Stimulated activated CD4-positive, alpha-beta T cell treated with anti-CD3 and anti-CD28 coated beads, TNF-alpha, amount 100 ng/mL, for 24 hours (primary cell): ENCODE measurements at places on chromosomes 12 and 14.

DNA sequence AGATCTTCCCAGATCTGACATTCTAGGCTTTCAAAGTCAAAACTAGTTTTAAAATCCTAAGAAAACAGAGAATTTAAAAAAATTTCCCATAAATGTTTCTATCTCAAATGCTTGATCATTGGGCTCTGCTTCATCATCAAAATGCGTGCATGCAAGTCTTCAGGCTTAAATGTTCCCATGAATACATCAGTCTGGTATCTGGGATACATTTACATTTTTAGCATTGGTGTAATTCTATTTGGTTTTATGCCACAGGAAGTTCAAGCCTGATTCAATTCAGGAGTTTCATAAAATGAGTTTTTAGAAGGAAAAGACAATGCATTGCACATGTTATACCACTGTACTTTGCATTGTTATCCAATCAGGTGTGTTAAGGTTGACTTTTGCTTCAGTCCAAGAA, 336.4 kb downstream of the PCNX1 start:
- DNase-seq: no peak

DNA sequence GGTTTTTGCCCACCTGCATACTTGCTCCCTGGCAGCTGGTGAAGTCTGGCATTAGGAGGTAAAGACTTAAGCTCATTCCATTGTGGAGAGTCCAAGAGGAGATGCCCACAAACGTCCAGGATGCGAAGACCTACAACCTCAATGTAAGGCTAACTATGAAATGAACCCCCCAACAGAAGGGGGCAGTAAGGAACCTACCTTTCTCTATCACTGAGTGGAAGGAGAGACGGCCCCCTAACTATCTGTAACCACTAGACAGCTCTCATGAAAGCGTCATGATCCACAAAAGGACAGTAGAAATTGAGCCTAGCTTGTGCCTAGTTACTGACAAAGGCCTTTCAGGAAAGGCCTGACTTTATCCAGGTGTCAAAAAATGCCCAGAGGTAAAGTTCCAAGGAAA, 55.3 kb downstream of the ZFYVE21 start:
- no peak for DNase-seq

DNA sequence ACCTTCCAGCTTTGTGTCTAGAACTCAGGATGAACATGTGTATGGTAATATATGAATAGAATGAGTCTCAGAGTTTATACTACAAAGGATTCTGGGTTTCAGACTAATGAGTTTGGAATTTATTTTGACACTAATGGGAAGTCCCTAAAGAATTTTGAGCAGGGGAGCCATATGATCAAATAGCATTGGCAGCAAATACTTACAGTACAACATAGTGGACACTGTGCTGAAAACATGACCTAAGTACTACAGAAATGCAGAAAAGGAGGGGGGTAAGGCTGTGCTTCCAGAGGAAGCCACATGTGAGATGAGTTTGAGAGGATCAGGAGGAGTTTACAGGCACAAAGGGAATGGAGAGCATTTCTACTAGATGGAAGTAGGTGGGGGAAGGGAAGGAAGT, 225.8 kb downstream of the C12orf42 start:
- DNase-seq: no peak

- no peak for DNase-seq
These were observed 52.0 kb upstream of the PPP2R5C start for GRCh38 chr14:101709533-101709881.

GRCh38 chr12:108213871-108214445, 84.9 kb downstream of the WSCD2 start:
- no peak for DNase-seq

GRCh38 chr14:61965030-61965745, 203.0 kb downstream of the SNAPC1 start:
- no peak for DNase-seq

DNA sequence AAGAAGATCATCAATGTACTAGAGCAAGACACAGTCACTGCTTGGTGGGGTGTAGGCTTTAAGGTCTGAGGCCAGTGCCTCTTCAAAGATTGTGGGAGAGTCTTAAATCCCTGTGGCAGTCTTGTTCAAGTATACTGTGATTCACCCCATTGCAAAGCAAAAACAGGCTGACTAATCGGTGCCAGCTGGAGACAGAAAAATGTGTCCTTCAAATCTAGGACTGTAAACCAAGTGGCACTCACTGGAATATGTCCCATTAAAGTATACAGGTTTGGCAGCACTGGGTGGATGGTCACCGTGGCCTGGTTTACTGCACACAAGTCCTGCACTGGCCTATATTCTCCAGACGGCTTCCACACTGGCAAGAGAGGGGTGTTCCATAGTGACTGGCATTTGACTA, 1315.3 kb downstream of the TMEM121 start:
- DNase-seq: no peak

GRCh38 chr14:65548878-65549277, 136.3 kb downstream of the FUT8 start:
- DNase-seq: no peak

DNA sequence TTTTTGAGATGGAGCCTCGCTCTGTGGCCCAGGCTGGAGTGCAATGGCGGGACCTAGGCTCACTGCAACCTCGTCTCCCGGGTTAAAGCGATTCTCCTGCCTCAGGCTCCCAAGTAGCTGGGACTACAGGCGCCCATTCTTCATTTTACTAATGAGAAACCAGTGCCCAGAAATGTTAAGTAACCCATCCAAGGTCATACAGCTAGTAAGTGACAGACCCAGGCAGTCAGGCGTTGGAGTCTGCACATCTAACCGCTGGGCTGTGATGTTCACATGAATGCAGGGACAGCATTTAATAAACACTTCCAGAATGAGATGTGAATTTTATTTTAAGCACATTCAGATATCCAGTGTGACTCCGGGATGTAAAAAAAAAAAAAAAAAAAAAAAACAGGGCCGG, 1.3 kb upstream of the TRIP11 start:
- DNase-seq: no peak

DNA sequence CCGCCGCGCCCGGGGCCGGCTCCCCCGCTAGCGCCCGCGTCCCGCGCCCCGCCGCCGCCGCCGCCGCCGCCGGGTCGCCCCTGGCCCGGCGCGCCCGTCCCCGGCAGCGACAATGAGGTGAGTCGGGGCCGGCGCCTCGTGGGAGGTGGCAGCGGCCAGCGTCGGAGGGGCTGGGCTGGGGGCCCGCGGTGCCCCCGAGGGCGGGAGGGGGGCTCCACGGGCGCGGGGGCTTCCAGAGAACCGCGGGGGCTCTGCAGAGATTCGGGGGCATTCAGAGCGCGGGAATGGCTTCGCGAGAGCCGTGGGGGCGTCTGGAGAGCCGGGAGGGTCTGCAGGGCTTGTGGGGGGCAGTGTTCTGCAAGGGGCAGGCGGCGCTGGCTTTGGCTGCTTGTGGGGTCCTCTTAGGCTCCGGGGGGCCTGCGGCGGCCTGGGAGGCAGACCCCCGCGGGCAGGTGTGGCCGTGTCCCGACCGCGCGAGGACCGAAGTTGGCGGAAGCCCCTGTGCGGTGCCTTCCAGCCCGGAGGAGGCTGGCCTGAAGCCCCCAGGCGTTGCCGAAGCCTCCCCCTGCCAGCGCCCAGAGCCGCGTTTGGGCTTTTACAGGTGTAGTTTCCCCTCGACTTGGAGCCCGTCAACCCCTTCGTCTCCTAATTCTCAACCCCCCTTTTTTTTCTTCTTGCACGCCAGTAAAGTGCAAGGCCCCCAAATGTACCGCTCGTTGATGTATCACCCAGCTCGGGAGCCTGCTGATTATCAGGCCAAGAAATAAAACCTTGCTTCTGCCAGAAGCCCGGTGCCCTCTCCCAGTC, 93.1 kb upstream of the EVL start:
- no peak for DNase-seq

DNA sequence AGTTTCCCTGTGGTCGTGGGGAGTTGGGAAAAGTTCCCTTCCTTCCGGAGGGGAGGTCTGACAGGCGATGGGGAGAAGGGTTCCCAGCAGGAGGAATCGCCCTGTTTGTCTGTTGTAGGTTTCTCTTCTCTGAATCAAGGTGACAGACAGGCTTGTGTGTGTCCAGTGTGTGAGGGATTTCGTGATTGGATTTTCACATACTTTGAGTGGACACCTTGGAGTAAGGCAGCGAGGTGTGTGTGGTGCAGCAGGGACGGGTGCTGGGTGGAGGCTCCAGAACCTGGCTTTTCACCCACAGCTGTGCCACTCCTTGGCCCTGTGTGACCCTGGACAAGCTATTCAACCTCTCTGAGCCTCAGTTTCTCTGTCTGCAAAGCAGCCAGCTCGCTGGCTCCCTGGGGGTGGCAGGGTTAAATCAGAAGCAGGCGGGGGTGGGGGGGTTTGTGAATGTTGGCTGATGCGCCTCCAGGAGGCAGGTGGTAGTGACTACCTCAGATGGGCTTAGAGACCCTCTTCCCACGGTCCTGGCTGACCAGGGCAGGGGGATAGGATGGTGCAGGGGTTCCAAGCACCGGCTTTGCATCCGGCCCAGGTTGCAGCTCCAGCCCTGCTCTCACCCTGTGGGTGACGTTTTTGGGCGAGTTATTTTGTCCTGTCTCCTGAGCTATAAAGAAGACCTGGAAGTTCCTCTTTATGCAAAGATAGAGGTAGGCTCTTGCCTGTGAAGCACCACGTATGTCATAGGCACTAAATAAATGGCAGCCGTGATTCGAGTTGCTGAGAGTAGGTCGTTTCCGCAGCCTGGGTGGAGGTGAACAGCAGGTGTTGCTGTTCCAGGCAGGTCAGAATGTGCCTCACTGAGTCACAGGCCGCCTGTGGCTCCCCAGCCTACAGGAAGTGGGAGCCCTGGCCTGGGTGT, 679 bp downstream of the BDKRB2 start:
- no peak for DNase-seq

DNA sequence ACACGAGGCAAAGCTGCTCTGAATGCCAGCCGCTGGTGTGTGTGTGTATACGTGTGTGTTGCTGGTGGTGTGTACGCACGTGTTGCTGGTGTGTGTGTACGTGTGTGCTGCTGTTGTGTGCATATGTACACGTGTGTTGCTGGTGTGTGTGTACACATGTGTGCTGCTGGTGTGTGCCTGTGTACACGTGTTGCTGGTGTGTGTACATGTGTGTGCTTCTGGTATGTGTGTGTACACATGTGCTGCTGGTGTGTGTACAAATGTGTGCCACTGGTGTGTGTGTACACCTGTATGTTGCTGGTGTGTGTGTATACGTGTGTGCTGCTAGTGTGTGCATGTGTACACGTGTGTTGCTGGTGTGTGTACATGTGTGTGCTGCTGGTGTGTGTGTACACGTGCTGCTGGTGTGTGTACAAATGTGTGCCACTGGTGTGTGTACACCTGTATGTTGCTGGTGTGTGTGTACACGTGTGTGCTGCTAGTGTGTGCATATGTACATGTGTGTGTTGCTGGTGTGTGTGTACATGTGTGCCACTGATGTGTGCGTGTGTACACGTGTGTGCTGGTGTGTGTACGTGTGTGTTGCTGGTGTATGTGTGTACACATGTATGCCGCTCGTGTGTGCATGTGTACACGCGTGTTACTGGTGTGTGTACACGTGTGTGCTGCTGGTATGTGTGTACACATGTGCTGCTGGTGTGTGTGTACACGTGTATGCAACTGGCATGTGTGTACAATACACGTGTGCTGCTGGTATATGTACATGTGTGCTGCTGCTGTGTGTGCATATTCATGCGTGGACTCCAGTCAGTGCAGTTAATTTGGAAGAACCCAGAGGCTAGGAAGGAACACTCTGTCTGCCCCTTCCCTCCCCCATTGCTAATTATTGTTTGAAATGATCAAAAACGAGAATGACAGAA, 47.2 kb downstream of the CACNA2D4 start:
- DNase-seq: no peak

GRCh38 chr12:117052386-117053049, 46.7 kb downstream of the TESC start:
- no peak for DNase-seq

- DNase-seq: no peak
These were observed 83.8 kb downstream of the KCNMB4 start for GRCh38 chr12:70449753-70450341.

DNA sequence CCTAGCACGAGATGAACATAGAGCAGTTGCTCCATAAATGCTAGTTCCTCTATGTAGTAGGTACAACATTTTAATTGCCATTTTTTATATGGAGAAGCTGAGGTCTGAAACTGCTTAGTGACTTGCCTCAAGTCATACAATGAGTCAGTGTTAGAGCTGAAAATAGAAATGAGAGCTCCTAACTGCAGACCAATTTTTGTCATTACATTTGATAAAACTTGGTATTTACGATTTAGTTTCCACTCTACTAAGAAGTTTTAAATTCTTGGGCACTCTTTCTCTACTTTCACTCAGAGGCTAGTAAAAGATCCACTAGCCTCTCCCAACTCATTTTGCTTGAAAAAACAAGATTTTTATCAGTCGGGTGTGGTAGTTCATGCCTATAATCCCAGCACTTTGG, 8.1 kb upstream of the TMED10 start:
- DNase-seq: no peak

GRCh38 chr12:122871851-122872780, 23.8 kb downstream of the VPS37B start:
- peak; percentile 43 for DNase-seq

DNA sequence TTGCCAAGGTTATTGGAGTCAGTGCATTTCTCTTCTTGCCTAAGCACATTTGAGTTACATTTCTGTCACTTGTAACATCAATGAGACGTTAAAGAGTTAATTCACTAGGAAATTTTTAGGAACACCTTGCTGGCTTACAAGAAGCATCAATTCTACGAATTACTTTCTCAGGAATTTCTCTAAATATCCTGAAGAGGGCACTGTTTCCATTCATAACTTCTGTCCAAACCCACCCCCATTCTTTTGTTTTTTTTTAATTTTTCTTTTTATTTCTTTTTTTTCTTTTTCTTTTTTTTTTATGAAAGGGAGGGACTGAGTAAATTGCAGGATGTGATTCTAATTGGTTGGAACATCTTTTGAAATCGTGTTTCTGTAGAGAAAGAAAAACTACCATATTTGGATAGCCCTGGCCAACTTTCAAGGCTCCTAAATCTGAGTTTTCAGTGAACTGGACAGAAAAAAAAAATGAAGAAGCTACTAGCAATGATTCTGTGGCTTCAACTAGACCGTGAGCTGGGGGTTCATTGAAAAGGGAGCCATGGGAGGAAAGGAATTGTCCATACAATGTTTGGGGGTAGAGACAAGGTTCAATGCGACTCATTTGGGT, 285.3 kb downstream of the DAD1 start:
- no peak for DNase-seq

GRCh38 chr12:4938900-4939299, 29.2 kb downstream of the KCNA1 start:
- DNase-seq: no peak

- no peak for DNase-seq
These were observed 14.6 kb upstream of the CCDC196 start for GRCh38 chr14:66471584-66471983.

- no peak for DNase-seq
These were observed 85.4 kb downstream of the C12orf50 start for GRCh38 chr12:87943762-87944161.

DNA sequence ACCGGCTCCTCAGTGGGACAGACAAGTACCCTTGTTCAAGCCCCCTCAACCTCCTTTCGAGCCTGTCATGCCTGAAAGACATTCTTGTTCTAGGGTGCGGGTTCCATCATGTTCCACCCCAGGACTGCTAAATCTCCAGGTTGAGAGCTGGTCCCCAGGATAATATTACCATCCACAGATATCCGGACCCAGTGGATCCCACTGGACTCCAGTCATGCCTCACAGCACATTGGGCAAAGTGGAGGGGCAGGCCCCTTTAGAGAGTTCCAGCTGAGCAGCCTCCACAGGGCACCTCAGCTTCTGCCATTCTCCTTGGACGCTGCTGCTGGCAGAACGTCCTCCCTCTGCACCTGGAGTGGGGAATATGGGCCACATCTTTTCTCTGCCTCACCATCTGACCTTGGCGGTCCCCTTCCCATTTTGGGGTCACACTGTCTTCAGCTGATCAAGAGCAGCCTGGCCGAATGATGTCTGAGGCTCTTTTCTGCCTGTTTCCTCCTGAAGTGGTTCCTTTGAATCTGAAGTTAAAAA, 137.4 kb downstream of the BCL11B start:
- no peak for DNase-seq
